ENCODE measurements at places on chromosomes 12 and 14. TPM values are rescaled to one million over a fixed set of nuclear protein-coding genes. Genes with fewer than 3 reads are reported as not detected.
A peak's percentile ranks its signal among the peaks of the same experiment; 100 is the strongest.

- DNase-seq = no peak
- no peaks in the 10 kb centered on the region for H3K36me3 ChIP-seq
- H3K4me1 ChIP-seq = no peaks in the 10 kb centered on the region
- H3K27ac ChIP-seq = no peak overlapping the region
- no peaks in the 10 kb centered on the region for H3K27me3 ChIP-seq
Observed at GRCh38 chr14:95307402-95308041, 12.2 kb downstream of the CLMN start.

DNA sequence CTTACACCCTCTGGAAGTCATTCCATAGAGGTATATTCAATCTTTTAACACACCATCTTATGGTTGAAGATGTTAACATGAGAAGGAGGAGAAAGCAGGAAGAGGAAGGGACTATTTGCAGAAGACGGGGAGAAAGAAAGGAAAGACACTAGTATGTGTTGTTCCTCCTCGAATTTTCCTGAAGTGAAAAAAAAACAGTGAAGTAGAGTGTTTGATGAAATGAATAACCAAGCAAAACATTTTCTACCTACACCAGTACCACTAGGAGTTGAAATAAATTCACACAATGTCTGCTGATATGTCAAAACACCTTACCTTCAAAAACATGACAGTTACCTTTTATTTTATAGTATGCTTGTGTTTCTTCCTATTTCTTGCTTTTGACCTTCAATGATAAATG lies 1.4 kb upstream of the CNOT2 start:
- no peak for DNase-seq
- H3K36me3 ChIP-seq = peaks cover 7% of the 10 kb centered on the region
- peak overlapping the region; percentile 95 for H3K4me3 ChIP-seq
- peaks cover 27% of the 10 kb centered on the region for H3K4me1 ChIP-seq

- H3K4me1 ChIP-seq = peaks cover 15% of the 10 kb centered on the region
- no peaks in the 10 kb centered on the region for H3K36me3 ChIP-seq
Observed at GRCh38 chr14:94970941-94971730, 186.2 kb downstream of the DICER1 start.

DNA sequence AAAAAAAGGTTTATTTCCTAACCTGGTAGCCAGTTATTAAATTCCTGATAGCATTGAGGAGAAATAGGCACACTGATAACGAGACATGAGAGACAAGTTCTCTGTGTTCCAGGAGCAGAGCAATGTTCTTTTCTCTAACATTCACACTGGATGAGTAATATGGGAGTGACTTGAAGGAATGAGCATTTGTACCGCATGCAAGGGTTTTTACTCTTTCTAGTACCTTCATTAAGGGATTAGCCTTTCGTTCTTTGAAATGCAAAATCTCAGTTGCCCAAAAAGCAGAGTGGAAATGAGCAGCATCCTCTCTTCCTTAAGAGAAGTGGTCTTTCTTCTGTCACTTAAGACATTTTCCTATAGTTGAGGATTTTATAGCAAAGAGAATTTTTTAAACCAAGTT lies 54.7 kb downstream of the FGD4 start:
- no peak for DNase-seq
- no peaks in the 10 kb centered on the region for H3K36me3 ChIP-seq
- peak overlapping the region; percentile 65 for H3K27ac ChIP-seq
- H3K4me1 ChIP-seq = peaks cover 19% of the 10 kb centered on the region
- H3K4me3 ChIP-seq = no peak overlapping the region

Gene SIX4
- 2.7 TPM for total RNA-seq

- peaks cover 84% of the 10 kb centered on the region for H3K4me1 ChIP-seq
- H3K36me3 ChIP-seq = no peaks in the 10 kb centered on the region
- no peak for DNase-seq
- no peaks in the 10 kb centered on the region for H3K27me3 ChIP-seq
- H3K27ac ChIP-seq = peak overlapping the region; percentile 67
Observed at GRCh38 chr12:120833849-120834248, 70.3 kb downstream of the SPPL3 start.

DNA sequence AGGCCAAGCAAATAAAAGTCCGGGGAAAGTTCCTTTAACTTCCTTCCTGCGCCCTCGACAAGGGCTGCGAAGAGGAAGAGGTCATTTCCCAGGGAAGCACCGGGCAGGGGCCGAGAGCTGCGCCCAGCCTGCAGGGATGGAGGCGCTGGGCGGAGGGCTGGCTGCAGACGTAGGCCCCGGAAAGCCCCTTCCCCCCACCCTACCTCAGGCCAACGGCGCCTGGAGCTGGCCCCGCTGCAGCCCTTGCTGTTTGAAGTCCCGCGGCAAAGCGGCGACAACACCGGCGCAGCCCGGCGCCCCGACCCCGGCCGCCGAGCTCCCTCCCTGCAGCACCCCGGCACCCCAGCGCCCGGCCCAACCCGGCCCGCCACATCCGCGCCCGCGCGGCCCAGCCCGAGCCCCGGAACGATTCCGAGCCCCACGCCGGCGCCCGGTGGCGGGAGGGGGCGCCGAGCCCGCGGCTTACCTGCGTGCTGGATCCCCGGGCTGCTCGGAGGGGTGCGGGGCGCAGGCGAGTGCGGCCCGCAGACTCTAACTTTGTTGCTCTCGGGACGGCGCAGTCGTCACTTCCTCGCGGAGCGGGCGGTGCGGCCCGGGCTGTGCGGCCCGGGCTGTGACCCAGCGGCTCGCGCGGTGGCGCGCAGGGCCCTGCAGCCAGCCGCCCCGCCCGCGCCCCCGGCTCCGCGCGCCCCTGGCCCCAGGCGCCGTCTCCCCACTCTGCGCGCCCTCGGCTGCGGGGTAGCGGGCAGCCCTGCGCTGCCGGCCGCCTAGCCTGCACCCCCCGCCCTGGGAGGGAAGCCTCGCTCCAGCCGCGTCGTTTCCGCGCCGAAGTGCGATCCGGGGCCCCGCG lies 64.8 kb upstream of the PTGR2 start:
- H3K4me1 ChIP-seq = peaks cover 69% of the 10 kb centered on the region
- H3K4me3 ChIP-seq = peak overlapping the region; percentile 51
- peak overlapping the region; percentile 96 for H3K27ac ChIP-seq
- peak; percentile 85 for DNase-seq
- H3K36me3 ChIP-seq = no peaks in the 10 kb centered on the region

Gene HAL
- not detected for total RNA-seq

- no peaks in the 10 kb centered on the region for H3K36me3 ChIP-seq
- H3K4me3 ChIP-seq = no peak overlapping the region
- H3K27me3 ChIP-seq = no peaks in the 10 kb centered on the region
- H3K27ac ChIP-seq = no peak overlapping the region
- DNase-seq = no peak
Observed at GRCh38 chr12:29023436-29024076, 125.5 kb upstream of the FAR2 start.

- H3K27ac ChIP-seq = no peak overlapping the region
- H3K27me3 ChIP-seq = no peaks in the 10 kb centered on the region
Observed at GRCh38 chr12:72790273-72790672, 518.1 kb downstream of the TRHDE start.

DNA sequence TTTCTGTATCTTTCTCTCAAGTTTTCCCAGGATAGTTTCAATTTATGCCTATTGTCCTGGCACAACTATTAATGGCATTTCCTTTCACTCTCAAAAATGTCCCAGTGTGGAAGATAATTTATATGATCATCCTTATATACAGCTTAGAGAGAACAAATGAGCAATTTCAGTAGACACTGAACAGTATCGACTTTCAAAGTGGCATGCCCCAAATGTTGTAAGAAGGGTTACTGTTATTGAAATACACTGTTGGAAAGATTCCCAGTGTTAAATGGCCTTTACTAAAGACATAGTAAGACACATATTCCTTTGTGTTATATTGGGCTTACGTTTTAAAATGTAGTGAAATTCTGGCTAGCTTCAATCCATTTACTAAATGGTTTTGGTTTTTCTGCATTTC lies 202.3 kb upstream of the CDKN3 start:
- H3K27me3 ChIP-seq = no peaks in the 10 kb centered on the region
- no peak overlapping the region for H3K4me3 ChIP-seq
- DNase-seq = no peak
- no peaks in the 10 kb centered on the region for H3K36me3 ChIP-seq
- H3K4me1 ChIP-seq = no peaks in the 10 kb centered on the region
- no peak overlapping the region for H3K27ac ChIP-seq

- no peak overlapping the region for H3K4me3 ChIP-seq
- no peak overlapping the region for H3K27ac ChIP-seq
- no peak for DNase-seq
- H3K36me3 ChIP-seq = no peaks in the 10 kb centered on the region
- H3K27me3 ChIP-seq = no peaks in the 10 kb centered on the region
Observed at GRCh38 chr14:96130391-96130790, 74.2 kb upstream of the BDKRB2 start.

Gene SALL2
- 15.0 TPM for total RNA-seq

GRCh38 chr14:43621282-43621681 lies 885.8 kb downstream of the FSCB start:
- H3K27me3 ChIP-seq = no peaks in the 10 kb centered on the region
- H3K27ac ChIP-seq = no peak overlapping the region
- no peak overlapping the region for H3K4me3 ChIP-seq
- no peaks in the 10 kb centered on the region for H3K4me1 ChIP-seq
- no peaks in the 10 kb centered on the region for H3K36me3 ChIP-seq

- H3K27ac ChIP-seq = peak overlapping the region; percentile 84
- H3K4me1 ChIP-seq = no peaks in the 10 kb centered on the region
- no peaks in the 10 kb centered on the region for H3K36me3 ChIP-seq
- H3K4me3 ChIP-seq = no peak overlapping the region
- H3K27me3 ChIP-seq = no peaks in the 10 kb centered on the region
- peak; percentile 90 for DNase-seq
Observed at GRCh38 chr14:59254146-59254910, 65.9 kb downstream of the DAAM1 start.

Gene SMCO2
- not detected for total RNA-seq

- H3K27me3 ChIP-seq = no peaks in the 10 kb centered on the region
- H3K36me3 ChIP-seq = no peaks in the 10 kb centered on the region
- DNase-seq = no peak
- peaks cover 12% of the 10 kb centered on the region for H3K4me1 ChIP-seq
Observed at GRCh38 chr12:93857991-93858447, 180.8 kb downstream of the CRADD start.

Gene OTX2
- total RNA-seq = not detected

DNA sequence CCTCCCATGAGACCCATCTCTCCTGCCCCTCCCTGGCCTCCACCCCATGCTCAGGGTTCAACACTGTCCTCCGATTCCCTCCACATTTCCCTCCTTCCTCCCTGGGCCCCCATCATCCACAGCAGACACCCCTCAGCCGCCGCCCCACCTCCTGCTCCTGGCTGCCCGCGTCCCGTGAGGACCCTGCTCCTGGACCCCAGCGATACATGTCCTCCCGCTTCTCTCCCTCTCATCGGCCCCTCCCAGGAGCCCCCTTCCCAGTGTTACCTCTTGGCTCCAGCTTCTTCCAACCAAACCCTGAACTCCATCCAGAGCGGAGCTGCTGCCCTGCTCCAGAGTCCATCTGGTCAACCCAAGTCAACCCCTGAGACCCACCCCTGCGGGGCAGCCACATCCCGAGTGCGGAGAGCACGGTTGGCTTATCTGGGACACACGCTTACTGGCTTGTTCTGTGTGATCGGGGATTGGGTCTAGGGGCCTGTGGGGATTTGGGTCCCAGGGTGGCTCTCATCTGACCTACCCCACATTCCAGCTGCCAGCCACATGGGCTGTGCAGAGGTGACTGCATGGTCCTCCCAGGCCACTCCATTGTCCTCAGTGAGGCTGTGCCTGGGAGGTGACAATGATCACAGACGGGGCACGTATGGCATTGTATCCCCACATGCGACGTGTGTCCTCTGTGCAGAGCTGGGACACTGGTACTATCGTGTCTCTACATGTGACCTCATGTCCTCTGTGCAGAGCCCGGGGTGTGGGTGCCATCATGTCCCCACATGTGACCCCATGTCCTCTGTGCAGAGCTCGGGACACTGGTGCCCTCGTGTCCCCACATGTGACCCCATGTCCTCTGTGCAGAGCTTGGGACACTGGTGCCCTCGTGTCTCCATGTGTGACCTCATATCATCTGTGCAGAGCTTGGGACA lies 333.6 kb downstream of the ADGRD1 start:
- H3K36me3 ChIP-seq = no peaks in the 10 kb centered on the region
- no peak overlapping the region for H3K4me3 ChIP-seq
- H3K4me1 ChIP-seq = no peaks in the 10 kb centered on the region
- no peaks in the 10 kb centered on the region for H3K27me3 ChIP-seq

DNA sequence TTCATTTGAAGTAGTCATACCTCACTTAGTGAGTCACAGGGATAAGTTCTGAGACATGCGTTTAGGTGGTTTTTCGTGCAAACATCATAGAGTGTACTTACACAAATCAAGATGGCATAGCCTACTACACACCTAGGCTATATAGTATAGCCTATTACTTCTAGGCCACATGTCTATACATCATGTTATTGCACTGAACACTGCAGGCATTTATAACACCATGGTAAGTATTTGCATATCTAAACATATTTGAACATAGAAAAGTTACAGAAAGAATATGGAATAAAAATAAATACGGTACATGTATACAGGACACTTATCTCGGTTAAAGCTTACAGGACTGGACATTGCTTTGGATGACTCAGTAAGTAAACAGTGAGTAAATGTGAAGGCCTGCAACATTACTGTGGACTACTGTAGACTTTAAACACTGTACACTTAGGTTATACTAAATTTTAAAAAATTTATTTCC lies 670.6 kb downstream of the SLC16A7 start:
- H3K4me3 ChIP-seq = no peak overlapping the region
- H3K27ac ChIP-seq = no peak overlapping the region
- H3K27me3 ChIP-seq = no peaks in the 10 kb centered on the region

DNA sequence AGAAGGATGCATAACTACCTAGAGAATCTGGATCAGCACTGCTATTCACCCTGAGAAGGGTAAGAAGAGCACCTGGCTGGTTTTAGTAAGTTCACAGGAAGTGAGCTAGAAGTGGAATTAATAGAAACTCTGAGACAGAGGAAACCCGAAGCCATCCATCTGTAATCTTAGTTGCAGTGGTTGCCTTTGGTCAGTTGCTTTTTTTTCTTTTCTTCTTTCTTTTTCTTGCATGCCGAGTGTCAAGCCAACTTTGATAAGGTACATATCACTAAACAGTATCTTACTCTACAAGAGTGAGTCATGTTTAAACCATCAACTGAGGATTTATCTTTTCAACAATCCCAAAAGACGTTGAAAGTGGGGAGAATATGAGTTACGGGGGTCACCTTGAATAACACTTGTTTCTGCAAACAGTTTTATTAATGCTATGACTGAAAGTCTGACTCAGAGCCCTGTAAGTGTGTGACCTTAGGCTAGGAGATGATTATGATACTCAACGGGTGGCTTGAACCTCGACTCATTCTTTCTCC lies 26.7 kb downstream of the C12orf75 start:
- H3K4me3 ChIP-seq = no peak overlapping the region
- H3K4me1 ChIP-seq = no peaks in the 10 kb centered on the region
- H3K27me3 ChIP-seq = no peaks in the 10 kb centered on the region
- no peaks in the 10 kb centered on the region for H3K36me3 ChIP-seq
- DNase-seq = no peak
- no peak overlapping the region for H3K27ac ChIP-seq

DNA sequence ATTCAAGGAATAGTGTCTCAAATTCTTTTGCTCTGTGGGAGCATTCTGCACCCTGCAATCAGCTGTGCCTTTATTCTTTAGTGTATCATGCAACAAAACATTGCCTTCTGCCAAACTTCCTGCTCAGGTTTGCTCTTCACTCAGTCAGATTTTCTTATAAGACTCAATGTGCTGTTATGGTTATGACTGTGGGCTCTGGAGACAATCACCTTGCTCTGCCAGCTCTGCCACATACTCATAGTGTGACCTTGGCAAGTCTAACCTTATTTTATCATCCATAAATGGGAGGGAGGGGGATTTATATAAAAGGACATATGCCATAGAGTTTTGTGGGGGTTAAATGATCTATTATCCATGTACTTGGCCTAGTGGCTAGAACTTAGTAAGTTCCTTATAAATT lies 51.3 kb downstream of the SRGAP1 start:
- no peaks in the 10 kb centered on the region for H3K36me3 ChIP-seq
- H3K4me3 ChIP-seq = no peak overlapping the region
- DNase-seq = no peak
- H3K27me3 ChIP-seq = no peaks in the 10 kb centered on the region
